Islet precursor cell (in vitro differentiated cells): ENCODE measurements at places on chromosomes 13 and 19.

GRCh38 chr19:5718579-5719273 is 1.2 kb downstream of the LONP1 start:
- peak; percentile 64 for DNase-seq

- no peak for DNase-seq
These were observed 2781.6 kb upstream of the PCDH20 start for GRCh38 chr13:64197232-64197631.

- no peak for DNase-seq
These were observed 30.7 kb upstream of the NFIC start for GRCh38 chr19:3335431-3336350.

GRCh38 chr13:102260256-102260655 is 141.6 kb downstream of the FGF14 start:
- DNase-seq = no peak

DNA sequence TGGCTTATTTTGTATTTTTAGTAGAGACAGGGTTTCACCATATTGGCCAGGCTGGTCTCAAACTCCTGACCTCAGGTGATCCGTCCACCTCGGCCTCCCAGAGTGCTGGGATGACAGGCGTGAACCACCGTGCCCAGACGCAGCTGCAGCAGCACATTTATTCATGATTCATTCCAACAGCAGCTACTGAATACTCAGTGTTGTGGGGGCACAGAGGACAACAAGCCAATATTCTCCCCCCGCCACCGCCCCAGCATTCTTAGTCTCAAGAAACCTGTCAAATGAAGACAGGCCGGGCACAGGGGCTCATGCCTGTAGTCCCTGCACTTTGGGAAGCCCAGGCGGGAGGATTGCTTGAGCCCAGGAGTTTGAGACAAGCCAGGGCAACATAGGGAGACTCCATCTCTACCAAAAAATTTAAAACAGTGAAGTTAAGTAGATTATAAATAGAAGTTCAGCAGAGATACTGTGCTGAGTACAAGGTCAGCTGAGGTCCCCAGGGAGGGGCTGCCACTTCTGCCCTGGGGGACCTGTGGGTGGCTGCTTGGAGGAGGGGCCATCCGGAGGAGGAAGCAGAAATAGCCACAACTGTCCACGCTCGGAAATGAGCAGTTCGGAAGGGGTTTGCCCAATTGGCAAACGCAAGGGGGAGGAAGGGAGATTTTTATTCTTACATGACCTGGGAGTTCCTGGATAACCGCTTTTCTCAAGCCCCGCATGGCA is 4.3 kb downstream of the DOT1L start:
- DNase-seq = no peak

DNA sequence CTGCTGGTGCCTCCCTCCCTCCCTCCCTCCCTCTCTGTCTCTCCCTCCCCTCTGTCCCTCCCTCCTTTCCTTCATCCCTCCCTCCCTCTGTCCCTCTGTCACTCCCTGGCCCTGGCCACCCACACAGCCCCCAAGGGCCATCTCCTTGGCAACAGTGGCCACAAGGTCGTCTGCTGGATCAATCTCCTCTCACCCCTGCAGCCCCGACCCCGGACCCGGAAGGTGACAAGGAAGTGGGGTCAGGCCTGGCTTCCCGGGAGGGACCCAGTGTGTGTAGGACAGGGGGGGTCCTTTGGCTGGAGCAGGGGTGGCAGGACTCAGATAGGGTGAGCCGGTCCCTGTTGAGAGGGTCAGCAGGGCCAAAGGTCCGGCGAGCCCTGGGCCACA is 21.9 kb upstream of the TCF3 start:
- DNase-seq = no peak

- DNase-seq = peak; percentile 62
These were observed 332.2 kb upstream of the SGCG start for GRCh38 chr13:22848539-22849052.

- no peak for DNase-seq
These were observed 7.5 kb upstream of the MEX3D start for GRCh38 chr19:1575323-1576241.

DNA sequence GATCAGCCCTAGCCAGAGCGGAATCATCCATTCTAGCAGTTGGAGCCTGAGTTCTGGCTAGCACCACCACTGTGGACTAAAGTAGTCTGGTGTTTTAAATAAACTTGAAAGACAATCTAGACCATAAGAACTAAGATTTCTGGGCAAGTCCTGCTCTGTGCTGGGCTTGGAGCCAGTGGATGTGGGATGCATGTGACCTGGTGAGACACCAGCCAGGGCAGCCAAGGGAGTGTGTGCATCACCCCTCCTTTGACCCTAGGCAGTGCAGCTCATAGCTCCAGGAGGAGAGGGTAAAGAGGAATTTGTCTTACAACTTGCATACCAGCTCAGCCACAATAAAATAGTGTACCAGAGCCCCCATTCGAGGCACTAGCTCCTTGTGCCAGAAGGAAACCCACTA is 21.0 kb downstream of the ITGBL1 start:
- DNase-seq = no peak

DNA sequence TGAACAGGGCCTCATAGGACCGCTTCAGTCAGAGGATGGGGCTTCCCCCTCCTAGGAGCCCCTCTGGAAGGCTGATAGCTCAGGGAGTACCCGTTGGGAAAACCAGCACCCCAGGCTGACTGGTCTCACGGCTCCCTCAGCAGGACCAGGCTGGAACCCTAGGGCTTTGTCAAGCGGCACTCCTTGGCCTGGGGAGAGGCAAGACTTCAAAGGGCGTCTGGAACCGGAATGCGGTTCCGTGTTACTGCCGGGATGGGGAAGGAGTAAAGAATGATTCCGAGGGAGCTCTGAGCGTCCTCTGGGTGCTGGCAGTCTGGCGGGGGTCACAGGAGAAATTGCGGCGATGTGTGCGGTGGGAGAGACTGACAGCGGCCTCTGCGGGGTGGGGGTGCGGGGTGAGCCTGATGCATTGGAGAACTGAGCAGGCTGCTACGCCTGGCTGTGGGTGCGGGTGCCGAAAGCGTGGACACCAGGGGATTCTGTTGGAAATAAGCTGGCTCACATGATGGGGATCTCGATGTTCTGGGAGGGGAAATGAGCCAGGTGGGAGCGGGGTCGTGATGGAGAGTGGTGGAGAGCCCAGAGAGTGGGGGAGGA is 1.9 kb downstream of the COX6B2 start:
- no peak for DNase-seq

- no peak for DNase-seq
These were observed 160.5 kb downstream of the TM9SF2 start for GRCh38 chr13:99661791-99662190.

GRCh38 chr13:22061806-22062391 is 391.0 kb downstream of the FGF9 start:
- DNase-seq = no peak

DNA sequence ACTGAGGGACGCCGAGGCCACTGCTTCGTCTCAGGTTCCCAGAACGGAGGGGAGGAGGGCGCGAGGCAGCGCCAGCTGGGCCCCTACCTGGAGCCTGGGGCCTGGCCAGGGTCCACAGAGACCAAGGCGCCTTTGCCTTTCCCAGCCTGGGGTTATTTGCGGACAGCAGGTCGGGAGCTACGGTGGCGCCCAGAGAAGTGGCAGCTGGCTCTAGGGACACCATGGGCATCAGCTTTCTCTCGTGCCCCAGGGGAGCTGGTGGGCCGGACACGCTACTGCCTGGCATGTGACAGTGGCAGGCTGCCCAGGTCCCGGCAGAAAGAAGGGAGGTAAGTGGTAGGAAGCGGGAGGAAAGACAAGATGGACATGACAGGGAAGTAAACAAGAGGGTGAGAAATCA is 19.0 kb downstream of the AKT2 start:
- no peak for DNase-seq

- no peak for DNase-seq
These were observed 85.8 kb downstream of the EPSTI1 start for GRCh38 chr13:42906257-42906656.

DNA sequence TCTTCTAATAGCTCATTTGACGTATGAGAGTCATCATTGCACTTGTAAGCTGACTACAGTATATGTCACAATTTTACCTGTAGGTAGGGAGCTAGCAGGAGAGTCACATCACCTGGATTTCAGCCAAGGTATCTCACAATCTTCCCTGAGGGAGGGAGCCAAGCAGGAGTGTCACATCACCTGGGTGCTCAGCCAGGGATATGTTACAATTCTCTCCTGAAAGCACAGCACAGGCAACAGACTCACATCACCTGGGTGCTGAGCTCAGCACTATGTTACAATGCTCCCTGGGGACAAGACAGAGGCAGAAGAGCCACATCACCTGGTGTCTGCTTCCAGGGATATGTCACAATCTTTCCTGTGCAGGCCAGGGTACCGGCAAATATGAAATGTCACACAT is 51.5 kb upstream of the ZNF730 start:
- no peak for DNase-seq

DNA sequence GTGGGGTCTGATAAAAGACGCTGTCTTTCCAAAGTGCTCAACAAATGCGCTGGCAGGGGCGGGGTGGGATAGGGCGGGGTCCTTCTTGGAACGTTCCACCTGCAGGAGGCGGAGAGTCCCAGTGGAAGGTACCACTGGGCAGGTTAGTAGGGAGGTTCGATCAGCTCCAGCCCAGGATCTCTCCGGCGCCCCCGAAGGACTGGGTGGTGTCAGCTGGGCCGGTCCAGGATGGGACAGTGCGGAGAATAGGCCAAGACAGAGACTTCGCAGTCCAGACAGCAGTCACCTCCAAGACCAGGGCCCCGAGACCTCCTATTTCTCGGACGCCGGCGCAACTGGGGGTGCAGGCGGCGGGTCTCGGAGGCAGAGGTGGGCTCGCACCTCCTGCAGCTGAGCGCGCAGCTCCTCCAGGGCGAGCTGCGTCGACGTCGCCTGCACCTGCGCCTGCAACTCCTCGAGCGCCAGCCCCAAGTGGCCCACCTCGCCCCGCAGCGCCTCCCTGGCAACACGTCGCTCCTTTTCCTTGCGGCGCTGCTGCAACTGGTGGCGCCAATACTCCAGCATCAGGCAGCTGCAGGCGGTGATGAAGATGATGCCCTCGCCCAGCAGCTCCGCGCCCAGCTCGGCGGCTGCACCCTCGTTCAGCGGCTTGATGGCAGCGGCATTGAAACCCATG is 21.6 kb downstream of the VASP start:
- DNase-seq = peak; percentile 91
